Heart left ventricle (tissue), 16 donors: ENCODE measurements at places on chromosomes 7 and 10. TPM values are rescaled to one million over a fixed set of nuclear protein-coding genes. Genes with fewer than 3 reads are reported as not detected.

Gene C7orf57
- total RNA-seq: not detected

Gene GRM8
- 0.21 TPM for total RNA-seq

Gene MDFIC
- total RNA-seq: 51.8 TPM

Gene CRTAC1
- total RNA-seq: 0.93 TPM

Gene GIMAP6
- 37.1 TPM for total RNA-seq

Gene CUZD1
- total RNA-seq: 0.84 TPM

Gene TDRD1
- total RNA-seq: 2.7 TPM

Gene CALU
- total RNA-seq: 195 TPM

Gene CH25H
- 1.3 TPM for total RNA-seq

Gene SFRP4
- 2.0 TPM for total RNA-seq

Gene OIT3
- 0.53 TPM for total RNA-seq

Gene COL13A1
- total RNA-seq: 3.2 TPM

Gene LRRC4
- 4.5 TPM for total RNA-seq

Gene ZNRF2
- total RNA-seq: 9.2 TPM

Gene LSM5
- 43.0 TPM for total RNA-seq

Gene CPXM2
- total RNA-seq: 11.2 TPM

Gene CLDN4
- total RNA-seq: not detected

Gene FZD1
- 12.2 TPM for total RNA-seq

Gene FAM24B
- not detected for total RNA-seq

Gene NACAD
- total RNA-seq: 8.2 TPM

Gene LYZL1
- not detected for total RNA-seq

Gene MET
- 16.4 TPM for total RNA-seq

Gene PLAC9
- total RNA-seq: 20.6 TPM

Gene ATG9B
- not detected for total RNA-seq

Gene SUGCT
- 3.9 TPM for total RNA-seq

Gene CNPY1
- not detected for total RNA-seq

Gene AQP1
- 273 TPM for total RNA-seq

Gene HOGA1
- 20.4 TPM for total RNA-seq

Gene ZMIZ2
- 24.7 TPM for total RNA-seq

Gene PLAU
- 9.8 TPM for total RNA-seq

Gene SEC23IP
- total RNA-seq: 36.8 TPM

Gene MCM10
- total RNA-seq: not detected

Gene MBL2
- not detected for total RNA-seq

Gene RNF32
- total RNA-seq: not detected

Gene WDFY4
- total RNA-seq: 4.5 TPM

Gene TRIL
- total RNA-seq: 7.0 TPM

Gene CNTNAP2
- total RNA-seq: 0.07 TPM

Gene NUTM2D
- total RNA-seq: 4.3 TPM

Gene PRPS1L1
- total RNA-seq: not detected

Gene WNT8B
- total RNA-seq: not detected

Gene ZNF25
- total RNA-seq: 20.2 TPM

Gene CYP26A1
- total RNA-seq: not detected

Gene DEPP1
- total RNA-seq: 22.7 TPM

Gene PAX4
- total RNA-seq: not detected

Gene FAM241B
- total RNA-seq: 5.3 TPM

Gene SPDYE11
- not detected for total RNA-seq

Gene PDK4
- 145 TPM for total RNA-seq

Gene TAS2R4
- total RNA-seq: not detected

Gene RAPGEF5
- 37.9 TPM for total RNA-seq
